ENCODE measurements at places on chromosomes 2 and 18.

- DNase-seq, result no peak
These were observed 2.6 kb downstream of the SLC14A1 start for GRCh38 chr18:45726603-45727002.

DNA sequence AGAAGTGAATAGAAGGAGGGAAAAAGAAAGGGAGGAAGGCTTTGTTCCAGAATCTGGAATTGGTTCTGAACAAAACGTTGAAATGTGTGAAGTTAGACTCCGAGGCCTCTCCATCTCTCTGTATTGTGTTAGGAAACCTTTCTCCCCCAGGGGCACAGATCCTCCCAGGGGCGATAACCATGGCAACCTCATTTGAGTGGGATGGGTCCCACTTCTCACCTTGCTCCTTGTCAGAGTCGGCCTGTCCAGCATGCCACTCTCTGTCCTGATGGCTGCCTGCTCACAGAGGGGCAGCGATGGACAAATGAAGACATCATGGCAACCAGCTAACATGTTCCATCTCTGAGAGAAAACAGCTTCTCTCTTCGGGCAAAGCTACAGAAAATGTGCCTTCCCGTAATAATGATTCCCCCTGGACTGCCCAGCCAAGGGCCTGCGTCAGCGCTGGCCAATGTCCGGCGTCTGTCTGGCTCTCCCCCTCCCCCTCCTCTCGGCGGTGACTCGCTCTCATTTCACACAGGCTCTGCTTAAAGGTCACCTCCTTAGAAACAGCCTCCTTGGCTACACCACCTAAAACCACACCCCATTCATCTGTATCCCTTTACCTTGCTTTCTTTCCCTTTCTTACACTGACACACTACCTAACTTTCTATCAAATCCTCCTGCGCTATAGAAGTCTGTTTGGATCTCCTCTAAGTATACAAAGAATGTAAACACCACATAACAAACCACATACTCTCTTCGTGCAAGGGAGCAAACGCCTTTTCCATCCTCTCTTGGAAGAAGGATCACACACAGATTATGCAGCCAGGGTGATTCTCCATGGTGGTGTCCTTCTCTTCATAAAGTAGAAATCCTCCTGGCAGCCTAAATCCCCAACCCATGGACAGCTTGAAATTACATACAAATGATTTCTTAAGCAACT is 32.1 kb upstream of the TTC39C start:
- no peak for DNase-seq

- DNase-seq, result no peak
These were observed 318.5 kb upstream of the TCF4 start for GRCh38 chr18:55906536-55906935.

- DNase-seq, result peak; percentile 3
These were observed at the start of gene RAD51AP2 for GRCh38 chr2:17518212-17519154. Gene RAD51AP2 (minus strand): TSS chr2:17518440. CDS start chr2:17518415, 25 bp downstream.

DNA sequence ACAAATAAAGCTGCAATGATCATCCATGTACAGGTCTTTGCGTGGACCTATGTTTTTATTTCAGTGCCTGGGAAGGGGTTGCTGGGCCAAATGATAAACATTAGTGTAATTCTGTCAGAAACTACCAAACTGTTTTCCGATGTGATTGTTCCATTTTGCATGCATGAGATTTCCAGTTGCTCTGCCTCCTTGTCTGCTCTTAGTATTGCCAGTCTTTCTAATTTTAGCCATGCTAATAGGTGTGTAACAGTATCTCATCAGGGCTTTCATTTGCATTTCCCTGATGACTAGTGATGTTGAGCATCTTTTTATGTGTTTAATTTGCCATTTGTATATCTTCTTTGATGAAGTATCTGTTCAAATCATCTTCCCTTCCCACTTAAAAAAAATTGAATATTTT is 67.5 kb downstream of the SP110 start:
- no peak for DNase-seq

Data from stimulated activated CD4-positive, alpha-beta T cell treated with anti-CD3 and anti-CD28 coated beads, Interleukin-12 subunit alpha, Interleukin-12 subunit beta, amount 100 ng/mL, for 48 hours (primary cell).